ENCODE measurements at places on chromosomes 2 and 18.

DNA sequence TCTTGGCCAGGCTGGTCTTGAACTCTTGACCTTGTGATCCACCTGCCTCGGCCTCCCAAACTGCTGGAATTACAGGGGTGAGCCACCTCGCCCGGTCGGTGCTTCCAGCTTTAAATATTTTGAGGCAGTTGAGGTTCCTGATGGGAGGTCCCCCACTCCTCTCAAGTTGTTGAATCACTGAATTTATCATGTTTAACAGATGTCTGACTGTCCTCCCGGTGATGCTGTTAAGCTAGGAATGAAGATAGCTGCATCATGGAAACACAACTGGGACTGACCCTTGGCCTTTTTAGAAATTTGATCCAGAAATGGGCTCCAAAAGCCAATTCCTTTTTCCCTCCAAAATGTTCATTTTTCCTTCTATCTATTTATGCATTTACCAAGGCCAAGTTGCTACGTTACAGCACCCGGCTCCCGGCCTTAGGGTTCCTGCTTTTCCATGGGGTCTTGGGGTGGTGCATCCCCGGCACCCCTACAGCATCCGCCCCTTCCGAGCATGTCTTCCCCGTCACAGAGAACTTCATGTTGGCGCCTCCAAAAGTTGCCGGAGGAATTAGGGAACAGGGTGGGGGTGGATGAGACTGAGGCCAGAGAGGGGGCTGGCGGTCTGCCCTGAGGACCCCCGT, 43.9 kb downstream of the PAX8 start:
- DNase-seq: no peak

DNA sequence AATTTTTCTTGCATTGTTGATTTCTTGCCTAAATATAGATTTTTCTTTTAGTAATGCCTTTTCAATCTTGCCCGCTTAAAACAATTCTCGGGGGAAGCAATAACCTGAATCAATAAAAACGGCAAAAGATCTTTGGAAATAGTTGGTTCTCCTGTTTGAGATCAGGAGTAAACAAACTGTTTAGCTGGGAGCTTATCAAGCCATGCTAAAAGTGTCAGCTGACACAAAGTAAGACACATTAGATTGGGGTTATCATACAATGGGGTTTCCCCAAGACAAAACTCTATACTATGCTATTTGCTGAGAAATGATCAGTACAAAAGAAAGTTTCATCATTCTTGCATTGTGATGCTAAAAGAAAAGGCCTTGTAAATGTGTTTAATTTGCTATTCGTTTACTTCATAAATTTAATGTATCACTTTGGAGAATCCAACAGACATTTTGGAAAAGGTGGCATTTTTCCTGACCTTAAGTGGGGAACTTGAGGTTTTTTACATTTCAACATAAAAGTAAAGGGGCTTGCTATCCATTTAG, 46.5 kb downstream of the ATIC start:
- DNase-seq: no peak

GRCh38 chr2:196331143-196331542, 159.8 kb upstream of the STK17B start:
- DNase-seq: no peak

GRCh38 chr2:207330912-207331311, 165.2 kb upstream of the KLF7 start:
- DNase-seq: peak; percentile 61

- no peak for DNase-seq
Measured at GRCh38 chr2:46383784-46384456, 86.7 kb downstream of the EPAS1 start.

DNA sequence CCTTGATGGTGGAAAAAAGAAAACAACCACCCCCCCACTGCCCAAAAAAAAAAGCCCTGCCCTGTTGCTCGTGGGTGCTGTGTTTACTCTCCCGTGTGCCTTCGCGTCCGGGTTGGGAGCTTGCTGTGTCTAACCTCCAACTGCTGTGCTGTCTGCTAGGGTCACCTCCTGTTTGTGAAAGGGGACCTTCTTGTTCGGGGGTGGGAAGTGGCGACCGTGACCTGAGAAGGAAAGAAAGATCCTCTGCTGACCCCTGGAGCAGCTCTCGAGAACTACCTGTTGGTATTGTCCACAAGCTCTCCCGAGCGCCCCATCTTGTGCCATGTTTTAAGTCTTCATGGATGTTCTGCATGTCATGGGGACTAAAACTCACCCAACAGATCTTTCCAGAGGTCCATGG, 28.0 kb downstream of the MAL start:
- DNase-seq: no peak

- no peak for DNase-seq
Measured at GRCh38 chr2:160175169-160176134, 24.6 kb downstream of the ITGB6 start.

GRCh38 chr2:124035001-124035400, 9.9 kb downstream of the CNTNAP5 start:
- no peak for DNase-seq

DNA sequence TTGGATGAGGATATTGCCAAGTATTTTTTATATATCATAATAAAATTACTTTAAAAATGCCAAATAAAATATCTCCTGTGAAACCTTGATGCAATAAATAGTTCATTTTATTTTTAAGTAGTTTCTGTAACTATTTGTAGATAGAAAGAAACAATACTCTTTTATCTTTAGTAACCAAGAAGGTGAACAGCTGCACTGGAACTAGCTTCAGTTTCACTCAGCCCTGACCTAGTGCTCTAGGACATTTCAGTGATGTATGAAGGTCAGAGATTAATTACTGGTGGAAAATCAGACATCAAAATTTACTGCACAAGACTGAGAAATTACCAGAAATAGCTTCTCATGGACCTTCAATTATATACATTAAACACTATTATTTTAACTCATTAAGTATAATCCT, 1305.0 kb downstream of the CNTNAP5 start:
- DNase-seq: no peak

DNA sequence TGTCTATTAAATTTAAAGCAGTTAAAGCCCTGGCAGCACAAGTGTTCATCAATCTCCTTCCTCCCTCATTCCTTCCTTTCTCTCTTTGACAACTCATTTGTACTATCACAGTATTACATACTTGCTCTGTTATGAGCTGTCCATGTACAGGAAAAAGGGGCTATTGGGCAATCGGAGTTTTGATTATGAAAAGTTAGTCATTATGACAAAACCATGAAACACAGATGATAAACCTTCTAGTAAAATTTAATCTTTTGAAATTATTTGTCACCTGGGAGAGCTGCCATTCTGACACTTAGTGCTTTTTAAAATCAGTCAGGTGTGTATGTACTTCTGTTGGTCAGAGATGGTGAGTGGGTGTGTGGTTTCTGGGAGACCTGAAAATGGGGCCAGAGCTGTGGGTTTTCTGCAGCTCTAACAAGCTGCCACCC, 39.4 kb downstream of the MAP4K4 start:
- no peak for DNase-seq

- DNase-seq: no peak
Measured at GRCh38 chr18:14970027-14970426, 222.1 kb downstream of the ANKRD30B start.

DNA sequence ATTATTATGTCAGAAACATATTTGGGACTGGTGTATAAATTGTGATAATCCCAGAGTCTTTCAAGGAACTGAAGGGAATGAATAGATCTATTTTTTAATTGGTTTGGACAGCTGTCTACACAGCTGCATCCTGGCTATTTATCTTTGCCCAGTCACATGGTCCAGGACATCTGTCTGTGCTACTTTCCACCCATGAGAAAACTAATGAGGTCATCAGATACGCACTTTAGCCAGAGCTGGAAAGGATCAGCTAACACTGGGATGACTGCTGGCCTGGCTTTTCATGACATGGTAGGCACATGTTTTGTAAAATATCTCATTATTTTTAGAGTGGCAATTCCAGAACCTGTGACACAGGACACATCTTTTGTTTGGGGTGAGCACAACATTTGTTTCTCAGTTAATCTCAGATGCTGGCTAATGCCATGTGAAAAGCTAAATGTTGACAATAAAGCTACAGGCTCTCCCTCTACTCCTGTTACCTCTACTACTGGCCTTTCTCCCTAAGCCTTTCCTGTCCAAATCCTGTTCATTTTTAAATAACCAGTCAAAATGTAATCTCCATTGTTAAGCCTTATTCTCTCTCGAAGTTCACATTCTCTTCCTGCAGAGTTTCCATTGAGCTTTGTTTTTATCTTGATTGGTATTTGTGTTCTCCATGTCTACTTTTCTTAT, 500.7 kb downstream of the RIT2 start:
- DNase-seq: no peak

DNA sequence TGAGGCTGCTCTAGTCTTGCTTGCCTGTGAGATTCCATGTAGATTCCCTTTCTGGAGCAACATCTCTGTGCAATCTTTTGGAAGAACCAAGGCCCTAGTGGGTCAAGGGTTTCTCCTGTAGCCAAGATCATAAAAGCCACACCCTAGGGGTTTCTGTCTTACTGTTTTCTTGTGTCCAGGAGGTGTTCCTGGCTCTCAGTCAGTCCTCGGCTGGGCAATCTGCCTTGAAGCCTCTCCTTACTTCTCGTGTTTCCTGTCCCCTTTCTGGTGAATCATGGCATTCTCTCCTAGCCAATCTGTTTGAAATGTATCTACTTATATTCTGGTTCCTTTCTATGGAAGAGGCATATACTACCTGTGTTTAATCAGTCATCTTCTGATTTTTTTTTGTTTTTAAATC, 484.8 kb upstream of the UBE2E3 start:
- no peak for DNase-seq

- DNase-seq: no peak
Measured at GRCh38 chr2:169734169-169734847, 676 bp downstream of the KLHL23 start.

DNA sequence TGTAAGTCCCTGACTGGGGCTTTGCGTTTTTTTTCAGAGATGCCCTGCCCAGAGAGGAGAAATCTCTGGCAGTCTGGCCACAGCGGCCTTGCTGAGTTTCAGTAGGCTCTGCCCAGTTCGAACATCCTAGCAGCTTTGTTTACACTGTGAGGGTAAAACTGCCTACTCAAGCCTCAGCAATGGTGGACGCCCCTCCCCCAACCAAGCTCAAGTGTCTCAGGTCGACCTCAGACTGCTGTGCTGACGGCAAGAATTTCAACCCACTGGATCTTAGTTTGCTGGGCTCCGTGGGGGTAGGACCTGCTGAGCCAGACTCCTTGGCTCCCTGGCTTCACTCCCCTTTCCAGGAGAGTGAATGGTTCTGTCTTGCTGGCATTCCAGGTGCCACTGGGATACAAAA, 31.7 kb downstream of the L3MBTL4 start:
- no peak for DNase-seq

- no peak for DNase-seq
Measured at GRCh38 chr18:64234321-64234720, 85.4 kb upstream of the LINC00305 start.

- DNase-seq: peak; percentile 31
Measured at GRCh38 chr18:61635901-61636528, 256.8 kb downstream of the RNF152 start.

DNA sequence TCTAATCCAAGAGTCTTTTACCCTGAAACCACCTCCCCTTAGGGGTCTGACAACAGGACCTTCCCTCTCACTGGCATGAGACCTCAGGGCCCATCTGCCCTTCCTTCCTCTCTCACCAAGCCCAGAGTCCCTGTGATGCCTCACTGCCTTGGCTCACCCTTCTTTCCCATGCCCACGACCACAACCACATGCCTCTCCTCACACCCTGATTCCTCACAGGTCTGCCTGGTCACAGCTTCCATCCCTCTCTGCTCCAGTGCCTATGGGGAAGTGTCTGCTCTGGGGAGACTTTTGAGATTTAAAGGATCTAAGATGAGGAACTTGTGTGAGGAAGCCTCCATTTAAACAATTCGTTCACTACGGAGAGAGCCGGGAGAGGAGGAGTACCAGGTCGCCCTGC, 98.9 kb upstream of the SH3BP4 start:
- no peak for DNase-seq

GRCh38 chr18:75167137-75167536, 41.8 kb downstream of the PTGR3 start:
- no peak for DNase-seq

GRCh38 chr18:9673296-9674251, 34.5 kb upstream of the RAB31 start:
- no peak for DNase-seq

GRCh38 chr2:102619414-102620319, at the start of gene SLC9A2:
TSS of gene SLC9A2 (plus strand) at chr2:102619553. CDS start at chr2:102619849, 296 bp downstream.
- no peak for DNase-seq

GRCh38 chr2:75525434-75526310, 35.1 kb downstream of the EVA1A start:
- DNase-seq: no peak

GRCh38 chr18:75251466-75251865, 40.9 kb downstream of the TSHZ1 start:
- DNase-seq: no peak

DNA sequence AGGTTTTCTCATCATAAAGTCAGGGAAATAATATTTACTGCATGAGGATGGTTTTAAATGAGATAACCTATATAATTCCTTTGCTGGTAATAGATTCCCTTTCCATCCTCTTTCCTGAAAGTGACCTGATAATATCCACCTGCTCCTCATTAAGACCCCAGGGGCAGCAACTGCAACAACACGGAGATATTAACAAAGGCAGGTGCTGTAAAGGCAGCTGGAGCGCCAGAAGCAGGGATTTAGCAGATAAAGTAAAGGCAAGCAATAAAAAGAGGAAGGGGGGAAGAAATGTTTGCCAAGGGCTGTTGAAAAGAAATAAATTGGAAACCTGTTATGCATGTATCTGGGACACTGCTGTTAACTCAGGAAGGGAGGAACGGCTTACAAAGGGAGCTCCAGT, 472.6 kb upstream of the KLHL29 start:
- DNase-seq: no peak

DNA sequence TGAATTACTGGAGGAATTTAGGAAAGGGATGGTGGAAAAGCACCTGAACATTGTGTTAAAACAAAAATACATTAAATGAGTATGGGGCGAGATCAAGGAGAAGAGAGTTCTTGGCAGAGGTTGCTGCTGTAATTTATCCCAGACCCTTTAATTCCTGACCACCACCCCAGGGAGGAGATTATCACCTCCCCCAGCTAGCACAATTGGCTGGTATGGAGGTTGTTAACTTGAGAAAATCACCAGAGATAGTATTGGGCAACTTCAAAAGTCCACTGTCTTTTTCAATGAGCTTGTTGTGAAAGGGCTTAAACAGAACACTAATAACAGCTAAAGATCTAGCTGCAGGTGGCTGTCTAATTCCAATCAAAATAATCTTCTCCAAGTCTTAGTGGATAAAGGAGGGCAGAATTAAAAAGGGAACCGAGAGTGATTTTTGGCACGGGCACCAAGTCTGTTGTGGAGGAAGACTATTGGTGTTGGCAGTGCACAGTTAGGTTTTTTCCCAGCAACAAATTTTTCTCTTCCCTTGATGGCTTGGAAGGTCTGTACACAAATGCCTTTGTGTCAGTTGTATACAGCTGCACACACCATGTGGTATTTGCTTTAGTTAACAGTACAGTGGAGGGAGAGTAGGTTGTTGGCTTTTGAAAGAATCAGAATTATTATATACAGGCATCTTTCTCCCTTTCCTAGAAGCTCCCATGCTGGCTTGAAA, 289.5 kb downstream of the SLC4A3 start:
- no peak for DNase-seq

DNA sequence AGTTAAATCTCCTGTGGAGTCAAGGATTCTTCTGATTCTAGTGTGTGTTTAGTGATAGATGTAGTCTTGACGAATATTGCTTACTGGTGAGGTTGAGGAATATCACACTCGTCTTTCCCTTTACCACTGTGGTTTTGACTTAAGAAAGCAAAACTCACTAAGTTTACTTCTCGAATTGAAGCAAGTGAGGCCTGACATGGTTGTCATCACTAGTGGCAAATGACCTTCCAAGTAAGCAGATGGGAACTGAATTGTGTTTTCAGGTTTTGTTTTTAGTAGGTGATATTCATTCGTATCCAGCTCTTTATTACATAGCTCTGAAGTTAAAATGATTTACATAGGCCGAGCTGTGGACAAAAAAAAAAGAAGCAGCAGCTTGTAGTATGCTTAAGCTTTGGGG, 20.6 kb upstream of the DSG4 start:
- DNase-seq: no peak

Measured in naive thymus-derived CD4-positive, alpha-beta T cell (primary cell).